ENCODE measurements at places on chromosomes 11 and 22.

DNA sequence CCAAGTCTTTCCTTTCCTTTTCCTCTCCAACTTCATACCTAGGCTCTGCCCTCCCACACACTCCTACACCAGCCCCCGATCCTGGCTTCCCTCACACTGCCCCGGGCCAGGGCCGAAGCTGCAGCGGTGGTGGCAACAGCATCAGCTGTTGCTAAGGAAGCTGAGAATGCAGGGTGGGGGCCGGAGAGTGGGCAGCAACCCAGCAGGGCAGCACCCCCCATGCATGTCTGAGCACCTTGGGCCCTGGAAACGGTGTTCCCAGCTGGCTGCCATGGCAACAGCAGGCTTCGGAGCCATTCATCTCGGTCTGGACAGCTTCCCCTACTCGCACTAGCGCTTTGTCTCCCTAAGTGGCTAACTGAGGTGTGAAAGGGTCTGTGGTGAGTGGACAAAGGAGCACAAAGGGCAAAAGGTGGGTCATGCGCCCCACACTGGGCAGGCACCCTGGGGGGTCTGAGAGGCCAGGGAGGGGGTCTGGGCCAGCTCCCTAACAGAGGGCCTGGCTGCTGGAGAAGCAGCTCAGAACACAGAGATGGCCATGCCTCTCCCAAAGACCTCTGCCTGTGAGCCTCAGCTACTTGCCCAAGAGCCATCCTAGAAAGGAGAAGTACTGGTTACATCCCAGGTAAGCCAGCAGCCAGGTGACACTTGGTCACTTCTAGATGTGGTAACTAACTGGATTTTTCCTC lies 42.1 kb upstream of the JAM3 start:
- DNase-seq, result no peak

DNA sequence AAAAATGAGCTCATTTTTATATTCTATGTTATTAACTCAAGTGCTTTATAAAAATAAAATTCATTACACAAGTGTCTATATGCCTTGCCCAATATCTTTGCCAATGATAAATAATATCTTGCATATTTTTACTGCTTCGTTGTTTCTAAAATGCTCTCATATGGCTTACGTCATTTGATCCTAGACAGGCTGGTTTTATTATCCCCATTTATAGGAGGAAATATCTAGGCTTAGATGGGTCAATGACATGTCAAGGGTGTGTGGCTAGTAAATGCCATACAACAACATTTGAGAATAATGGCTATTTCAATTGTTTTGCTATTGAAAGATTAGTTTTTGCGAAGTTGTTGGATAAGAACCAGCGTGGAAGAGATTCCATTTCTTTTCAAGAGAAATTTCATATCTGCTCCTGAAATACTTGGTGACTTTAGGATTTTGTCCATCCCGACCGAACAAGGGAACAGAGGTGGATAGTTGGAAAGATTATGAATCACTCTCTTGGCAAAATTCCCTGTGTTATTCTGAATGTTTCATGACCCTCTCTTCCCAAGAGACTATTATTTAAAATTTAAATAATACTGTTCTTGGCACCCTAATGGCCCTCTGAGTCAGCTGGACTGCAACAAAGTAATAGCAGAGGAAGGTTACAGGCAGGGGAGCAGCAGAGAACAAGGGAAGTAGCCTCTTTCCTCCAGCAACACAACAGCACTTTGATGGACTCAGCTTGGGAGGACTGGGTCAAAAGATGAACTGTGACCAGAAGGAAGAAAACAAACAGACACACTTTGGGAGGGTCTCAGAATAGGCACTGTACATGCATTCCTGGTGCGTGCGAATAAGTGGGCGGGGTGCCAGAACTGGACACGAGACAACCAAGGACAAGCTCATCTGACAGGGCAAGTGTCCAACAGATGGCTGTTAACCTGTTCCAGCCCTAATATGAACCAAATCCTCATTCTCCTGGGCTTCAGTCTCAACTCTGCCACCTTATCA lies 94.5 kb downstream of the ME3 start:
- peak; percentile 55 for DNase-seq

DNA sequence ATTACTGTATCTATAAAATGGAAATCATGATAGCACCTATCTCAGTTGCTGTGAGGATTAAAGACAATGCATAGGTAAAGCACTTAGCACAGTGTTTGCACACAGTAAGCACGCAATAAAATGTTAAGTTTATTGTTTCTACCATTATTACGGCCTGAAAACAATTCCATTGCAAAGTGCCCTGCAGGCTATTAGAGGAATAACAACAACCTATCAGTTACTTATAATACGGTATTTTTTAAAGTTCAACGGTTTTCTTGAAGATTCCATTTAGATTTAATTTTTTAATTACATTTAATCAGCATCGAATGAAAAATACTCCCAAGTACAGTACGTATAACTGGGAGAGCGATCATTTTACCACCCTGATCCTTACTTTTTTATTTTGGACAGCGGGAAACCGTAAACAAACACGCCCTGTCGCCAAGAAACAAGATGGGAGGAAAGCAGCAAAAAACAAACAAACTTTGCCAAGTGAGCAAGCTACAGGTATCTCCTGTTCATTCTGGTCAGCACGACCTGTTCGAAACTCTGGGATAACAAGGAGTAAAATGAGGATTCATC lies 893 bp downstream of the SLC36A4 start:
- peak; percentile 0 for DNase-seq

DNA sequence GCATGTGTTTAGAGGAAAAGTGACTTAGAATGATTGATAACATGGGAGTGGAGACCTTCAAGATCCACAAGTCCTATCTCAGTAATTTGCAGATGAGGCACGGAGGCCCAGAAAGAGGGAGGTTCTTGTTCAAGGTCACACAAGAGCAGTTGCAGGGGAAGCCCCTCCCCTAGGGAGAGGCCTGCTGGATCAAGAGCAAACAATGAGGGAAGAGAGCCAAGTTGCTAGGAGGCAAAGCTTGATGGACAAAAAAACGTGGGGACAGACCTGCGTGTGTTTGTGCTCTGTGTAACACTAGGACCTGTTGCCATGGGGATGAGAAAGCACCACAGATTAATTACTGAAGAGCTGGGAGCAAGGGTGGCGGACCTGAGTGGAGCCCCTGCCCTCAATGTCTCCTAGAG lies 6.4 kb upstream of the MFRP start:
- DNase-seq, result no peak

GRCh38 chr11:132463295-132464002 lies 1068.9 kb downstream of the OPCML start:
- peak; percentile 54 for DNase-seq

Measured in hindlimb muscle (tissue), 1 donor.